ENCODE measurements at places on chromosomes 13 and 19. TPM values are rescaled to one million over a fixed set of nuclear protein-coding genes. Genes with fewer than 3 reads are reported as not detected.

GRCh38 chr19:29952646-29953045, 10.6 kb downstream of the URI1 start:
- no peak for DNase-seq
- no peak overlapping the region for H3K4me3 ChIP-seq
- peak overlapping the region; percentile 66 for H3K27ac ChIP-seq
- H3K4me1 ChIP-seq: peaks cover 44% of the 10 kb centered on the region
- H3K27me3 ChIP-seq: no peaks in the 10 kb centered on the region

DNA sequence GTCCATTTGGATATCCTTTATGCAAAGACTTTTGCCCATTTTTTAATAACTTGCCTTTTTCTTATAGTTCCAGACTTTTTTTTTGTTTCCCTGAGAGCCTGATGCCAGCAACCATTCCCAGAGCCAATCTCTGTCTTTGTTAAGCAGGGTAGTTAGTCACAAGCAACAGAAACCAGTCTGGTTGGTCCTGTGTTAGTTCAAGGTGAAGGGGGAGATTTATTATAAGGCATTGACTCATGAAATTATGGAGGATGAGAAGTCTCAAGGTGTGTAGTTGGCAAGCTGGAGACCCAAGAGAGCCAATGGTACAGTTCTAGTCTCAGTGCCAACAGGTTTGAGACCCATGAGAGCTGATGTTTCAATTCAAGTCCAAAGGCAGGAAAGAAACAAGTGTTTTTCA, 33.0 kb downstream of the GPR12 start:
- H3K4me1 ChIP-seq: no peaks in the 10 kb centered on the region
- DNase-seq: no peak
- H3K36me3 ChIP-seq: no peaks in the 10 kb centered on the region
- no peaks in the 10 kb centered on the region for H3K27me3 ChIP-seq
- no peak overlapping the region for H3K4me3 ChIP-seq

- H3K36me3 ChIP-seq: peaks cover 32% of the 10 kb centered on the region
- DNase-seq: no peak
- H3K4me1 ChIP-seq: peaks cover 3% of the 10 kb centered on the region
- no peaks in the 10 kb centered on the region for H3K27me3 ChIP-seq
Measured at GRCh38 chr13:72886272-72887067, 104.5 kb downstream of the PIBF1 start.

DNA sequence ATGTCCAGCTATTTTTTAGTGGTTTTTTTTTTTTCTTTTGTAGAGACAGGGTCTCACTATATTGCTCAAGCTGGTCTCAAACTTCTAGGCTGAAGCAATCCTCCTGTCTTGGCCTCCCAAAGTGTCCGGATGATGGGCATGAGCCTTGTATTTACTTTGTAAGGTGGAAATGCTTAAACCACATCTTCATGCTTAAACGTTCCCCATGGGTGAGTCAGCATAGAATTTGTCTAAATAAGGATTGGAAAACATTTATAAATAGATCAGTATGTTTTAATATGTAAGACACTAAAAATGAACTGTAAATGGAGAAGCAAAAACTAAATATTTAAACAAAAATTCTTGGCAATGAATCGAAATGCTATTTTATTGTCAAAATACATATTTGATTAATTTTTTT, 698.0 kb downstream of the PCDH9 start:
- H3K36me3 ChIP-seq: no peaks in the 10 kb centered on the region
- H3K27me3 ChIP-seq: no peaks in the 10 kb centered on the region
- H3K27ac ChIP-seq: no peak overlapping the region
- DNase-seq: no peak
- H3K4me3 ChIP-seq: no peak overlapping the region

Gene MAG
- 0.20 TPM for total RNA-seq

Gene ESD
- 142 TPM for total RNA-seq

Gene GNA15
- total RNA-seq: 7.5 TPM

Gene ARL11
- total RNA-seq: 1.1 TPM

Gene LIPE
- 24.8 TPM for total RNA-seq

Gene GAS6
- 0.27 TPM for total RNA-seq

Data from activated naive CD8-positive, alpha-beta T cell treated with anti-CD3 and anti-CD28 coated beads for 36 hours (primary cell).